Activated CD8-positive, alpha-beta memory T cell treated with anti-CD3 and anti-CD28 coated beads, Interleukin-2, amount 50 U/mL, for 48 hours (primary cell): ENCODE measurements at places on chromosomes 12 and 14.

GRCh38 chr12:4956054-4956453 is 46.3 kb downstream of the KCNA1 start:
- DNase-seq = no peak

GRCh38 chr12:47758834-47759690 is at the start of gene RAPGEF3:
Gene RAPGEF3, minus strand, starts transcription at chr12:47758880. Its CDS starts 324 bp downstream, at chr12:47758556.
- DNase-seq = peak; percentile 81

GRCh38 chr12:11513288-11513687 is 117.9 kb upstream of the PRB2 start:
- DNase-seq = no peak

- no peak for DNase-seq
These were observed 36.6 kb downstream of the KRT76 start for GRCh38 chr12:52740584-52740983.

DNA sequence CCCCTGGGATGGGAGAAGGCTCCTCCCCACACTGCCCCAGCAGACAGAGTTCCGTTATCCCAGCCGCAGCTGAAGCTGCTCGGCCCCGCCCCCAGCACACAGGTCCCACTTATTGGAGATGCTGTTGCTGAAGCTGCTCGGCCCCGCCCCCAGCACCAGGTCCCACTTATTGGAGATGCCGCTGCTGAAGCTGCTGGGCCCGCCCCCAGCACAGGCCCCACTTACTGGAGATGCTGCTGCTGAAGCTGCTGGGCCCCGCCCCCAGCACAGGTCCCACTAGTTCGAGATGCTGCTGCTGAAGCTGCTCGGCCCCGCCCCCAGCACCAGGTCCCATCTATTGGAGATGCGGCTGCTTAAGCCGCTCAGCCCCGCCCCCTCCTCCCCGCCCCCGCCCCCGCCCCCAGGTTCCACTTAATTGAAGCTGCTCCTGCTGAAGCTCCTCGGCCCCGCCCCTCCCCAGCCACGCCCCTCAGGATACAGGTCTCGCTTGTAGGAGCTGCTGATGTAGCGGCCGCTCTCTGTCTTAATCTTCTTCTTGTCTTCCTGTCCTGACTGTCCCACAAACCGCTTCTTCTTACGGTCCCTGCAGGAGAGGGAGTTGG is 12.0 kb downstream of the CFAP73 start:
- DNase-seq = no peak

DNA sequence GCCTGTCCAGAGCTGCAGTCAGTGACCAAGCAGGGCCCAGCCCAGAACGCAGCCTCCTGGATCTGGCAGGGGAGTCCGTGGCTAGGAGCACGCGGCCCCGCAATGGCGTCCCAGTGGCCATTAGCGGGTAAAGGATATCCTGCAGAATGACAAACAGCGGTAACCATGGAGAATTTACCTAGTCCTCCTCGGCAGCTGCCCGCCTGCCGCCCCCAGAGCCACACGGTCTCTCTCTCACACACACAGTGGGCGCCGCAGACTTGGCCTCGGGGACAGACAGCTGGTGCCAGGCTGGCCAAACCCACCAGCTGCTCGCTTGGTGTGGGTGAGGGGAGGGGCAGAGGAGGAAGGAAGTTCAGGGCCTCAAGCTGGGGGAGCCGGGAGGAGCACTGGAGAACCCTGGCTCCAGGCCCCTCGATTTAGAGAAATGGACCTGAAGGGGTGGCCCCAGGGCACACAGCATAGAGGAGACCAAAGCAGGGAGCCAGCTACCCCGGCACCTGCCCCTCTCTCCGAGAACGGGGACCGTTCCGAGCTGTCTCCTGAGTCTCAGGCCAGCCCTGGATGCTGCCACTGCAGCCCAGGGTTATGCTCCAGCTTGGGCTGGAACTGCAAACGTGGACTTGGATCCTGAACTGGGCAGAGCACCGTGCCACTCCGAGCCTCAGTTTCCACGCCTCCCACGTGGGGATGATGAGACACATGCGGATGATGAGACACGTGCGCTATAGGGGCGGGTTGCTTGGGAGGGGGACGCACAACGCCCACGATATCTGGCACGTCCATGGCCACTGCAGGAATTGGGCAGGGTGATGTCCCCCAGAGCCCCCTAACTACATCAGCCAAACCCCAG is 3.4 kb downstream of the CDK2AP1 start:
- no peak for DNase-seq

DNA sequence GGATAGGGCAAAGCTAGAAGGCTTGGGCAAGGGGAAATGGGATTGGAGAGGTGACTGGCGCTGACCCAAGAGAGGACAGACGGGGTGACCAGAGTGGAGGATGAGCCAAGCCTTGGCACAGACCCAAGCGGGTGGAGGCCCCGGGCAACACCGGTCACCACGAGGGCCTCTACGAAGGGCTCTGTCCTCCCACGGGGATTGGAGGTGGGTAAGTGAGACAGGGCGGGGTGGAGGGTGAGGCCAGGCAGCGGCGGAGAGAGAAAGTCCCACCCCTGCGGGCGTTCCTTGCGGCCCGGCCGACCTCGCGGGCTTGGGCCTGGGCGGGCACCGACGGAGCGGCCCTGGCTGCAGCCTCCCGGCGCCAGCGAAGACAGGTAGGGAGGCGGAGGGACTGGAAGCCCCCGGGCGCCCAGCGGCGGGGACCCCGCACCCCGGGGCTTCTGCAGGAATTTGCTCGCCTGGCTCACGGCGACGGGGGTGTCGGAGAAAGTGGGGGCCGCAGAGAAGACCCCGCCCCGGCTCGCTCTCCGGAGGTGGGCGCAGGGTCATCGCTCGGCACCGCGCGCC is at the start of gene PAPLN:
PAPLN (plus strand) TSS at position 288 of the 567 bp plus-strand sequence. CDS start 2,273 bp downstream, outside the sequence.
- peak; percentile 55 for DNase-seq

DNA sequence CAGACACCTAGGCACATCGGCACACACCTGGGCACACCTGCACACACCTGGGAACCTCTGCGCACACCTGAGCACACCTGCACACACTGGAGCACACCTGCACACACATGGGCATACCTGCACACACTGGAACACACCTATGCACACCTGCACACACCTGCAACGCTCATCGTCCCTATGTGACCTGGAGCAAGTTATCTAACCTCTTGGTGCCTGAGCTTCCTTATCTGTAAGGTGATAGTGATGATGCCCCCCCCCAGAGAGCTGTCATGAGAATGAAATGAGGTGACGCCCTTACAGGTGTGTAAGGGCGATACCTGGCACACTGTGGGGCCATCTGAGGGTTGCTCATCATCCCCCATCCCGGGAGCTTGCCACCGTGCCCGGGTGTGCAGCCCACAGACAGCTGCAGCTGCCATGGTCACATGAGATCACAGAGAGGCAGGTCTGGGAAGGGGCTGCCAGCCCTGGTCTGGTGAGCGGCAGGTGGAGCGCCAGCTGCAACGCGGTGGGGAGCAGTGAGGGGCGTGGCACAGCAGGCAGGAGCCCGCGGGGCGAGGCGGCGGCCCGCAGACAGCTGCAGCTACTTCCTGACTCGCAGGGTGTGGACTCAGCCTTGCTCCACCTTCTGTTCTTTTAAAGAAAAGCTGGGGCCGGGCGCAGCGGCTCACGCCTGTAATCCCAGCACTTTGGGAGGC is 59.9 kb upstream of the FBRSL1 start:
- no peak for DNase-seq

- no peak for DNase-seq
These were observed 26.0 kb upstream of the LTBP2 start for GRCh38 chr14:74638066-74638465.

DNA sequence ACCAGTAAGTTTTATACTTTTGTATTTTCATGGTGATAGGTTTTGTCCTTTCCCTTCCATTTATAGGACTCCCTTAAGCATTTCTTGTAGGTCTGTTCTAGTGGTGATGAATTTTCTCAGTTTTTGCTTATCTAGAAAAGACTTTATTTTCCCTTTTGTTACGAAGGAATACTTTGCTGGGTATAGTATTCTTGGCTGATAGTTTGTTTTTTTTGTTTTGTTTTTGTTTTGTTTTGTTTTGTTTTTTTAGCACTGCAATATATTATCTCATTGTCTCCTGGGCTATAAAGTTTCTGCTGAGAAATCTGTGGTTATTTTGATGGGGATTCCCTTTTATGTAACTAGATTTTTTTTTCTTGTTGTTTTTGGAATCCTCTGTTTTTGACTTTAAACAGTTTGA is 67.7 kb downstream of the FBXO33 start:
- DNase-seq = no peak

GRCh38 chr14:39154594-39155189 is 15.4 kb downstream of the TRAPPC6B start:
- peak; percentile 22 for DNase-seq

- no peak for DNase-seq
These were observed 146.3 kb downstream of the CAND1 start for GRCh38 chr12:67415473-67415872.

DNA sequence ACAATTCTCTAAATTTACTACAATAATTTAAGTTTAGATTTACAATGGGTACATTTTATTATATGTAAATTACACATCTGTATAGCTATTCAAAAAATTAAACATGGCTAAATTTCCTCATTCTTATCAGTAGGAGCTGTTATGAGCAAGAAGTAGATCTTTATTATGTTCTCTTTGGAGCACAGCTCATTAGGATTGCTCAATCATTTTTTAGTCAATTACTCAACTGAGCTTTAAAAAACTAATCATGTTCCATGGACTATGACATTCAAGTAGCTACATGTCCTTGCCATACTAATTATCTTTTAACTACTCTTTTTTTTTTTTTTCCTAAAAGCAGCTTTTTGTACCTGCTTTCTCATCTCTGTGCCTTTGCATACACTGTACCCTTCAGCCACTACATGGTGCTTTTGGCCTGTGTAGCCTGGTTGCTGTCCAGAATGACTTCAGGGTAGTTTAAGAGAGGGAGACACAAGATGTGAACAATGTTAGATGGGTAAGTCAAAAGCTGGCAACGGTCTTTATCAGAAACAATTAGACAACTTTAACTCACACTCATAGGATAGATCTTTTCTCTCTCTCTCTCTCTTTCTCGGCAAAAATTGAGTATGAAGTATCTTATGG is 69.0 kb downstream of the SSPN start:
- no peak for DNase-seq

DNA sequence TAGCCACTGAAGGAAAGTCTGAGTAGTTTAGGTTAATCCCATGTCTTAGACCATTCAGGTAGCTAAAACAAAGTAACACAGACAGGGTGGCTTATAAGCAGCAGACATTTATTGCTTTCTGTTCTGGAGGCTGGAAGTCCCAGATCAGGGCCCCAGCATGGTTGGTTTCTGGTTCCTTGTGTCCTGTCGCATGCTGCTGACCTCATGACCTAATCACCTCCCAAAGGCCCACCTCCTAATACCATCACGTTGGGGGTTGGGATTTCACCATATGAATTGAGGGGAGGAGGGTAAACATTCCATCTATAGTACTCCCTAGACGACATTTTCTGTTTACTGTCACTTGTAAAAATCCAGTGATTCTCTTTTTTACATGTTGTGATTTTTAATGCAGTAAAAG is 148.6 kb downstream of the FBXL14 start:
- DNase-seq = no peak

DNA sequence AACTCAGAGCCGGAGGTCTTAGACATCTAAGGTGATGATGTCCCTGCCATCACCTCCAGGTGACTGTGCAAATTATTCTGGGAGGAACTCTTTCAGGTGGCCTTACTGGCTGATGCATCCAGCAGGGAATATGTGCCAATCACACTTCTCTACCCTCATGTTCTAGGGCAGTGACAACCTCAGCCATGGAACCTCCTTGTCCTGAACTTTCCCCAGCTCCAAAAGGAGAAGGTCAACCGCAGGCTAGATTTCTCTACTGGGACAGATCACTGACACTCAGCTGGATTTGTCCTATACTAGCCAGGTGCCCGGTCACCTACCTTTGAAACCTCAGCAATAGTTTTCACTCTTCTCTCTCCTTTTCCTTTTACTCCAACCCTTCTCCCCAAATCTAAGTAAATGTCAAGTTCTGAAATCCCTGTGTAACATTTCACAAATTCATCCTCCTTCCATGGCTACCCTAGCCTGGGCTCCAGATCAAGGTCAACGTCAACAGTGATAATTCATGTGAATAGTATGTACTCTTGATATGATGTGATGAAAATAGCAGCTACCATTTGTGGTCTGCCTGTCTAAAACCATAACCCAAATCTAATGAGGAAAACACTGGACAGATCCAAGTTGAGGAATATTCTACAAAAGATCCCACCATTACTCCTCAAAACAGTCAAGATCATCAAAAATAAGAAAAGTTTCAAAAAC is 115.0 kb upstream of the EGLN3 start:
- DNase-seq = no peak

DNA sequence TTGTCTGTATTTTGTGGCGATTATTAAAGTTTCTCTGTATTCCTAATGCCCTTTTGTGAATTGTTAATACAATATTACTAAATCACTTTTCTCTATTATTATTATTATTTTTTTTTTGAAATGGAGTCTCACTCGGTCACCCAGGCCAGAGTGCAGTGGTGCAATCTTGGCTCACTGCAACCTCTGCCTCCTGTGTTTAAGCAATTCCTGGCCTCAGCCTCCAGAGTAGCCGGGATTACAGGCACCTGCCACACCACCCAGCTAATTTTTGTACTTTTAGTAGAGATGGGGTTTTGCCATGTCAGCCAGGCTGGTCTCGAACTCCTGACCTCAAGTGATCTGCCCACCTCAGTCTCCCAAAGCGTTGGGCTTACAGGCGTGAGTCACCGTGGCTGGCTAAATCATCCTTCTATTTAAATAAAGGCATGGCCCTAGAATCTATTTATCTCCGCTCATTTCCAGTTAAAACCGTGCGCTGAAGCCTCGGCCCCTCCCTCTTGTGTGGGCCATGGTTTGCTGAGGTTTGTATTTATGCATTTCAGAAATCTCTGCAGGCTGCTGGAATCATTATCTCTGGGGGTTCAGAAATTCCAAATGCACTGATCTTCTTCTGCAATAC is 1136.4 kb upstream of the TMEM132C start:
- DNase-seq = no peak

GRCh38 chr14:99713972-99714371 is 29.9 kb downstream of the CYP46A1 start:
- no peak for DNase-seq

DNA sequence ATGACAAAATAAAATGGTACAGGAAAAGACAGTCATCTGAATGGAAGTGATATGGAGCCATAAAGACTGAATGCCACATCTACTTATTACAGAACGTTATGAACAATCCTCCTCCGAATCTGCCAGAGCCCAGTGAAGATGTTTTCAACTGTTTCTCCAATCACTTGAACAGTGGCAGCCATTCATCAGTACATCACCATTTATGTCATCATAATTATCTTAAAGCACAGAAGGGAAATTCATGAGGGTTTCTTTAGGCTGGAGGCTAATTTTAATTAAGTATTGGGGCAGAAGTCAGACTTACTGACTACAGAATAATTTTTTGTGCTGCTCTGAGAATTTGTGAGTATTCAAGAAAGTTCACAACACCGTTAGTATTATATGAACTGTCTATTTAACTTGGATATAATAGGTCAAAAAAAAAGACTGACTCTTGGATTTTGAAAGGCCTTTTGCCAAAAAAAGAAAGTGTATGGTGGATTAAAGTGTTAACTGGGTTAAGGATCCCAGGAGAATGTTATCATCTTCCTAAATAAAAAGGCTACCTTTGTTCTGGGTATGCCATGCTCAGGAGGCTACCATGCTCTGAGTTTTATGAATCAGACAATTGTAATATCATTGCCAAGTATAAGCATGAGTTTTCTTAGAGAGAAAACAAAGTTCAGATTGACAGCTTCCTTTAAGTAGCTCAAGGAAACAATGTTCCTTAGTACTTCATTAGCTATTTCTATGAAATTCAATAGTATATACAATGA is 40.1 kb downstream of the PDZRN4 start:
- no peak for DNase-seq

- DNase-seq = no peak
These were observed 85.9 kb downstream of the TMEM117 start for GRCh38 chr12:43921666-43922337.
